ENCODE measurements at places on chromosomes 2 and 18.

DNA sequence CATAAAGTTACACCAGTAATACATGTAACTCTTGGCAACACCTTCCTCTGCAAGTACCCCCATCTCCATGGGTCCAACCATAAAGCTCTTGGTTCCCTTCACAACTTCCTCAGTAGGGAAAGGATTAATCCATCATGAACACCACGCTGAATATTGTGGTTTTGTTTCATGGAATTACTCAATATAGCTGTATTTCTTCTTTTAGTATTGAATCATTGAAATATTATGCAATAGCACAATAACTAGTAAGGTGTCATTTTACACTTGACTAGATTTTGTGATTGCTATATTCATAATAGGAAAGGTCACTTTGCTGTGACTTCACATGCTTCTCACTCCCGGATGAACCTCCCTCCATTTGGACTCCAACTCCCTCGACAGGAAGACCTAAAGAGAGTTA lies 29.7 kb upstream of the PID1 start:
- DNase-seq: no peak

DNA sequence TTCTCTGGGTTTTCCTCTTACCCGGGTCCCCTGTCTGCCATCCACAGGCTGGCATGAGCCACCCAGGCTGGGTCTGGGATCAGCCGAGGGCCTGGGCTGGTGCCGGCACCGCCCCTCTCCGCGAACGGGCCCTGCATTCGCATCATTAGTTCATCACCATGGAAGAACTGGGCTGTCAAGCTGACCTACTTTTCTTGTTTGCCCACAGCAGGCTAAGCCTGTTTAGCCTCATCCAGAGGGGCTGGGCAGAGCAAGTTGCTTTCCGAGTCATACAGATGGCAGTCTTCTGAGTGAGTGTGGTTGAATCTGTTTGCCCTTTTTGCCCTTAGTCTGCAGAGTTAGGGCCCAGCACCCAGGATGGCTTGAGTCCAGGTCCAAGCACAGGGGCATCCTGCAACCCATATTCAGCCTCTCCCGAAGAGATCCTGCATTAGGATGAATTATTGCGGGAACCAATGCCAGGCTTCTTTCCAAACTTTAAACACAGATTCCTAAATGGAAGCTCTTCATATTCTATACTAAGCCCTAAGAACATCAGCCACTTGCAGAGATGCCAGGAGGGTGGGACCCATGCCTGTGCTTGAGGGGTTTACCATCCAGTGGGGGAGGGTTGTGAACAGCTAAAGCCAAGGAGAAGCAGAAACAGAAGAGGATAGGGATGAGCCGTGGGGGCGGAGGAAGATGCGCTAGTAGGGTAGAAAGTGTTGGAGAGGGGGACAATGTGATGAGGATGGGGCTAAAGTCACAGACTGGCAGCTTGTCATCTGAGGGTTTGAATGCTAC lies 68.0 kb downstream of the NPAS2 start:
- DNase-seq: no peak

GRCh38 chr18:11271954-11272353 lies 122.6 kb upstream of the PIEZO2 start:
- DNase-seq: no peak

DNA sequence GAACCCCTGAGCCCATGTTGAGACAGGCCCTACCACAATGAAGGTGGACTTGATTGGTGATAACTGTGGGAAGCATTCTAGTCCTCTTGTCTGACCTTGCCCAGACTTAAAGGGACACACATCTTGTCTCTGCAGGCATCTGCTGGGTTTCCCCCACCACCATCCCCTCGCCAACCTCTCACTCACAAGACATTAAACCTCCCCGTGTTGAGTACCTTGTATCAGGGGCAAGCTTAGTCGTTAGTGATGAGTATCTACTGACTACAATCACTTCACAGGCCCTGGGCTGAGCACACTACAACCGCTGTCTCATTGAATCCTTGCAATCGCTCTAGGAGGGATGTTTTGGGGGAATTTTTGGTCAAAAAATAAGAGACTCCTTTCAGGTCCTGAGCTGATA lies 86.0 kb downstream of the ICOS start:
- no peak for DNase-seq

DNA sequence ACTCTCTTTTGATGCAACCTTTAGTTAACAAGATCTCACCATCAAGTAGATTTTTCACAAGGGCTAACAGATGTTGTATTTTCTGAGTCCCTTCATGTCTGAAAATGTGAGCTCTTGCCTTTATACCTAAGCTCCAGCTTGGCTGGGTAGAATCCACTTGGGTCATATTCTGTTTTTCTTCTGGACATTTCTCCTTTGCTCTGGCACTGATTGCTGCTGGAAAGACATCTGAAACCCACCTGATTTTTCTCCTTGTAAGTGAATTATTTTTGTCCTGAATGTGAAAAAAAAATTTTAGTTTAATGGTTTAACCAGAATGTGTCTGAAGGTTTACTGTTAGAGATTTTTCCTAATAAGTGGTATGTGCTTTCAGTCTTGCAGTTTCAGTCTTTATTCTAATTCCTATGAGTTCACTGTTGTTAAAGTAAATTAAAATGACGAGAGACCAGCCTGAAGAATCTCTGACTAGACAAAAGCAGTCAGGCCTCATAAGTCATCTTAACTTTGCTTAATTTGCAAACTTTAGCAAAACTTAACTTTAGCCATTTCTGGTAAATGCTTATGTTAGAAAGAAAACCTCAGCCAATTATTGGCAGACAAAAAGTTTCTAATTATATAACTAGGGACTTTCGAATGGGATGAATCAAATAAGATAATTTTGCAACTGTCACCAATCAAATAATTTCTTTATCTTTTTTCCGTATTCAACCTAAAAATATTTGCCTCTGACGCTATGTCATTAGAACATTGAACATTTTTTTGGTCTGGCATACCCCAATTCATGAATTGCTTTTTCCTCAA lies 70.8 kb downstream of the ACAA2 start:
- DNase-seq: no peak

DNA sequence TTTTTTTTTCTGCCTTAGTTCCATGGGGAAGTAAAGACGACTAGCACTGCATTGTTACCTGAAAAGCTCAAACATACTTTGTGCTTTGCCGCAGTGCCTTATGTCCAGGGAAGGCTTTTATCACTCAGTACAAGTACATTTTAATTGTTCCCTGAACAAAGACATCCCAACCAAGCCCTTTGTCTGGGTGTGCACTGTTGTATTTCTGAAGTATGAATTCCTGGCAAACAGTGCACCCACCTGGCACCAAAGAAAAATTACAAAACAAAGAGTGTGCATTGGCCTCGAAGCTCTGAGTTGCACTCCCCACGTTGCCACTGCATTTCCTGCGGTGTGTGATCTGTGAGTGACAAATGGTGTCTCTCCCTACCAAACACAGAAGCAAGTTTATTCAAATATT lies 858.5 kb upstream of the PIK3C3 start:
- DNase-seq: no peak

DNA sequence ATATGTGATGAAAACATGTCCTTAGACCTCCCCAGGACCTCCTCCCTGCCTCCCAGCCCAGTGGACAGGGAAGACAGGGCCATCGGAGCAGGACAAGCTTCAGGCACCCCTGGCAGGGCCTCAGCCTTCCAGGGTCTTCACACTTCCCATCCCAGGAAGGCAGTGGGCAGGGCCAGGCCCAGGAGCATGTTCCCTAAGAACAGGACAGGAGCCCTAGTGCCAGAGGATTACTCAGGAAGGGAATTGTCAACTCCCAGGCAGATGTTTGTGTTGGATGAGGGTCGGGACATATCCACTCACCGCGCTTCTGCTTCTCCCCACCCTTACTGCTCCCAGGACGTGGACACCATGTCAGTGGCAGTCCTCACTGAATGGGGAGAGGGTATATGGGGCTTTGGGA lies 138.9 kb downstream of the TNS1 start:
- DNase-seq: no peak

DNA sequence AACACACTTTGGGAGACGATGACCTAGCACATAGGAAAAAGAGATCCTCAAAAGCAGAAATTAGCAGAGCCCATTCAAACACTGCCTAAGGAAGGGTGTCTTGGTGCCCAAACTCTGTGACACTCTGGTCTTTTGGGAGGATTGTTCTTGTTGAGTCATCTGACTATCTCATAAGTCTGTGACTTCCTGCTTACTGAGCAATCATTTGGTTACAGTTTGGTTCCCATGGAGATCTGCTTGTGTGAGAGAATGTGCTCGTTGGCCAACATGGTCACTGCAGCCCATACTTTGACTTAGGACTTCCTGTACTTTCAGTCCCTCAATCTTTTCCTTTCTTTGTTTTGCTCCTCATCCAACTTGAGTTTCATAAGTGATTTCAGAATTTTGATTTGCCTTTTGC lies 602.9 kb downstream of the NYAP2 start:
- DNase-seq: no peak

- DNase-seq: no peak
Measured at GRCh38 chr2:105329197-105329554, 359 bp downstream of the TGFBRAP1 start.

DNA sequence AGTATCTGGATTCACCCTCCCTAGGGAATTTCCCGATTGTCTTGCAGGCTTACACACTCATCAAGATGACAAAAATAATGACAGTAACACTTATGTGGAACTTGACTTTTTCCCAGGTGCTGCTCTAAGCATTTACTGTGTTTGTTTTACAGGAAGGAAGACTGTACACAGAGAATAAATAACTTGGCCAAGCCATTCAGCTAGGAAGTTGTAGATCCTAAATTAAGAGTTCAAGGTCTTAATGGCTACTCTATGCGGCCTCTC lies 549 bp upstream of the DPP4 start:
- no peak for DNase-seq

- DNase-seq: no peak
Measured at GRCh38 chr2:205931388-205931787, 154.6 kb downstream of the INO80D start.

DNA sequence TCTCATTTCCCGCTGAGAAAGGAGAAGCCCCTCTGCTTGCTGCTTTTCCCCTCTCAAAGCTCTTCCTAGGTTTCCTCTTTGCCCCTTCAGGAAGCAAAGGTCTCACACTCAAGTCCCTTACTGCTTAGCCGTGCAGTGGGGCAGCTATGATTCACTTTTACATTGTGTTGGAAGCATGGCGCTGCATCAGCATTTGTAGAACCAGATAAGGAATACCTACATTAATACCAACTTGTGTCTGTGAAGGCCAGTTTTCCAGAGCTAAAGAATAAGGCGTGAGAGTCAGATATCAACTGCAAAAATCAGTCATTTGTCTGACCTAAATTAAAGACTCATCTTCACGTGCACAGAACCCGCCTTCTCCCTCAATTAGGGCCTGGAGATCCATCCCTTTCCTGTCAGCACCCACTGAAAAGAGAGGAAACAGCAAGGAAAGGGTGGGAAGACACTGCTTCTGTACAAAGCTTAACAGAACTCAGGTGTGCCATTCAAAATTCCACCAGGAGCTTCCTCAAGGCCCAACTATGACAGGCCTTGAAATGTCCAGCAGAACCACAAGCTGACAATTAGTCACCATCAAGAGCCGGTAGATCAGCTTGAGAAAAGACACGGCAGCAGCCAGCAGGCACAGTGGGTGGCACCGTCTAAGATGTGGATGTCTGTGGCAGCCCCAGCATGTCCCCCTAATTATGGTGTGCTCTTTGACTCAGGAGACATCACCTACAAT lies 16.1 kb upstream of the XDH start:
- DNase-seq: no peak

- no peak for DNase-seq
Measured at GRCh38 chr2:201126308-201127151, 10.6 kb downstream of the CFLAR start.

DNA sequence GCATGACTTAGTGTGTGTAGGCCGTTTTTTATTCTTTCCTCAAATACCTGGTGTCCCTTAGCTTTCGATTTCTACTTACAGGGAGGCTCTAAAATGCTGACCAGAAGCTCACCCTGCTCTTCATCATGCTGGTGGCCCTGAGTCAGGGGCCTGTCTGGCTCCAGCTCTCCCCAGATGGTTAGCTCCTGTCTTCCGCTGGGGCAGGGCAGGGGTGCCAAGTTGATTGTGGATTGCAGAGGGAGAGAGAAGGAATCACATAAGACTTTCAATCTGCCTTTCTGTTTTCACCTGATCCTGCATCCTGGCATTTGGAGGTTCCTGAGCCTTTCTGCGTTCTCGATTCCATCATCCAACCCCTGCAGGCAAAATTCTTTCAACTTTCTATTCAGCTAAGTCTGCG lies 4.2 kb downstream of the CIB4 start:
- DNase-seq: no peak

GRCh38 chr2:29731948-29732347 lies 189.4 kb downstream of the ALK start:
- DNase-seq: no peak

DNA sequence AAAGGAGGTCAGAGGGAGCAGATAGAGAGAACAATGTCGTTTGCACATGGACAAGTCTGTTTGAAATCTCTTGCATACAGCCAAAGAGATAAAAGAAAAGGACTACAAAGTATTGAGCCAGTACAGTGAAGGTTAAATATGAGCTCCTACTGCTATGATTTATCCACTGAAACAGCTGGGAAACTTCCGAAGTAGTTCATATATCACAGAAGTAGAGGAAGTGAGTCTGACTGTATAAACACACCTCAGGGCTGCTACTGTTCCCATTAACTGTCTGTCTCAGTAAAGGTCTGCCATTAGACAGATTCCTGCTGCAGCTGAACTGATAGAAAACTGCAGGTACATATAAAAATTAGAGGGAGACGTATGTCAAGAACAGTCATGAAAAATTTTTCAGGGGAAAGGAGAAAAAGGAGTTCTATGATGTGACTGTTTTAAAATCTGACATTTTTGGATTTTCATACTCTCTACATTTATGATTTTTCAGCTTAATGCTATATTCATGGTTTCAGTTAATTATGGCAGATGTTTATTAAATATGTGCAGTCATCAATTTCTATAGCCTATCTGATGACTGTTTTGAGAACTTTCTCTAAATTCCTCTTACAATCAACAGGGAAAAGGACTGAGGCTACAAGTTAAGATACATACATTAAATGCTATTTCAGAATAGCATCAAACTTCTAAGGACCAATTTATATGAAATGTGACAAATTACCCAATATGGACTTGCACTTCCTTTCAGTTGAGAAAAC lies 364.7 kb downstream of the ERBB4 start:
- no peak for DNase-seq

GRCh38 chr2:154408786-154409185 lies 289.7 kb upstream of the KCNJ3 start:
- DNase-seq: no peak

DNA sequence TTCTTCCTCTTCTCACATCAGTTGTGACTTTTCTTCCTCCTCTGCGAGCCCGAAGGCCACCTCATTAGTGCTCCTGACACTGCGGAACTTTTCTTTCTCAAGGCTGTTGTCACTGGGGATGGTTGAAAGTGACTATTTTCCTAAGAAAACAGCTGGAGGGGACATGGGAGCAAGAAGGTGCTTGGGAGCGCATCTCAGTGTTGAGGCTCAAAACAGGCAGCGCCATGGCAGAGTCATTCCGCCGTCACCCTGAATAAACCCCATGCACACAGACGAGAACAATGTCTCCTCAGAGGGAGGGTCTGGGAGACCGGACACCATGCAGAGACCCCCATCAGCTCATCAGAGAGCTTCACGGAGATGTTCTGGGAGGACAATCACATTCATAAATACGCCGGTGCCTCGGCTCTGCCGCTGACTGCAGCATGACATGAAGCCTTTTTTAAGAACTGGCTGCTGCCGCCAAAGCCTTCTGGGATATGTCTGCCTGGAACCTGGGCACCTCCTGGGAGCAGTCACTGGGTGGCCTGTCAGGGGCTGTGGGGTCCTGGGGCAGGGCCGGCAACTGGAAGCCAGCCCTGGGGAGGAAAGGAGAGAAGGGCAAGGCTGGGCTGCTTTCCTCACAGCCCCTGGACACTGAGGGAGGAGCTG lies 19.2 kb downstream of the ATOH8 start:
- DNase-seq: no peak

Measured in GM13977 (cell line).